ENCODE measurements at places on chromosomes 3 and 15. TPM values are rescaled to one million over a fixed set of nuclear protein-coding genes. Genes with fewer than 3 reads are reported as not detected.

Gene P2RY1
- 1.1 TPM for polyA plus RNA-seq

Gene SPINK8
- not detected for polyA plus RNA-seq

Gene KLHL40
- 6.8 TPM for polyA plus RNA-seq

Gene DAZL
- polyA plus RNA-seq = not detected

Gene LARP6
- 32.7 TPM for polyA plus RNA-seq

Gene GOLGA6A
- polyA plus RNA-seq = not detected

Gene TLR9
- polyA plus RNA-seq = 0.04 TPM

Gene SAMMSON
- polyA plus RNA-seq = not detected

Gene PLA2G4D
- polyA plus RNA-seq = not detected

GRCh38 chr15:39856357-39856756 lies 63.7 kb downstream of the GPR176 start:
- no peak for DNase-seq

GRCh38 chr15:59217876-59218498 lies 11.3 kb downstream of the LDHAL6B start:
- no peak for DNase-seq

GRCh38 chr15:49185473-49185872 lies 15.4 kb downstream of the GALK2 start:
- no peak for DNase-seq

DNA sequence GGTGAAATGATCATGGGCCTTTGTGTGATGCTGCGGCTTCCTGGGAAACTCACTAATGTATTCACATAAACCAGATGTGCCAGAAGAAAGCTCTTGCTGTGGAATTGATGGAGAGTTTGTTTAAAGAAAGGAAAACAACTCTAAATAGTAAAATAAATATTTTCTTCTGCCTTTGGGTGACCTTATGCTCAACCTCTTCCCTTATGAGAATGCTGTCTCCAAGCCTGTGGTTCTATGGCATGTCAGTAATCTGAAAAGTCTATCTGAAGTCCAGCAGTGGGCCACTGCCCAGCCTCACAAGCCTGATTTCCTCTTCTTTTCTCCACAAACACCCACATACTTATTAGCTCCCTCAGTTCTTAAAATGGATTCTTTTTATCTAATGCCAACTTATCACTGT lies 49.9 kb upstream of the PHLDB2 start:
- DNase-seq = no peak

DNA sequence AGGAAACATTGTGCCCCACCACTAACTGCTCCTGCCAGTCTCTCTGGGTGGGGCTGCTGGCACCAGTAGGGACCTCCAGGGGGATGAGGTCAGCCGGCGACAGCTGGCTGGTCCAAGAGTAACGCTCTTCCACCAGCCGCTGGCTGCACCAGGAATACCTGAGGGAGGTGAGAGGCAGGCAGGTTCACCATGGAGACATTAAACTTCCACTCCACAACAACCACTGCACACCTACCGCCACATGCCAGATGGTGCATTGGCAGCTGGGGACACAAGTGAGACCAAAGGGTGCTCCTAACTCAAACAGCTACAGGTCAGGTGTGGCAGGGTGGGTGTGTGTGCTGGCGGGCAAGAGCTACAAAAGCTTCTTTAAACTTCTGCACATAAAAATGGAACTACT lies 4.5 kb downstream of the POLG start:
- DNase-seq = no peak

DNA sequence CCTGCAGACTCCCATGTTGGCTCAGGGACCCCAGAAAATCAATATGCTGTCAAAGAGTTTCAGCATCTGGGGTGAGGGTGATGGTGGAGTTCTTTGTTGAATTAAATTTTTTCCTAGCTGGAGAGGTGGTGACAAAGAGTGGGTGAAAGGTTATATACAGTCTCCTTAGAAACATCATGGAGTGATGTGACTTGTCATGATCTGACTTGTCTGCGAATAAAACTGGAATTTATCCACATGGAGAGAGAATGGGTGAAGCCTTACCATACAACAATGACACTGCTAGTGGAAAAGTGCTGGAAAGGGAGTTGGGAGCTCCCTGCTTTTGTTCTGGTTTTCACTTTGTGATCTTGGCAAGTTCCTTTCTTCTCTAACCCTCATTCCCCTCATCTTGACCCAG lies 75.0 kb downstream of the ARNT2 start:
- no peak for DNase-seq

GRCh38 chr3:119396870-119397269 lies 66.5 kb downstream of the TMEM39A start:
- DNase-seq = no peak

GRCh38 chr3:16280671-16281070 lies 15.7 kb downstream of the OXNAD1 start:
- no peak for DNase-seq

- DNase-seq = no peak
These were observed 94.5 kb downstream of the WNT7A start for GRCh38 chr3:13785351-13785750.

DNA sequence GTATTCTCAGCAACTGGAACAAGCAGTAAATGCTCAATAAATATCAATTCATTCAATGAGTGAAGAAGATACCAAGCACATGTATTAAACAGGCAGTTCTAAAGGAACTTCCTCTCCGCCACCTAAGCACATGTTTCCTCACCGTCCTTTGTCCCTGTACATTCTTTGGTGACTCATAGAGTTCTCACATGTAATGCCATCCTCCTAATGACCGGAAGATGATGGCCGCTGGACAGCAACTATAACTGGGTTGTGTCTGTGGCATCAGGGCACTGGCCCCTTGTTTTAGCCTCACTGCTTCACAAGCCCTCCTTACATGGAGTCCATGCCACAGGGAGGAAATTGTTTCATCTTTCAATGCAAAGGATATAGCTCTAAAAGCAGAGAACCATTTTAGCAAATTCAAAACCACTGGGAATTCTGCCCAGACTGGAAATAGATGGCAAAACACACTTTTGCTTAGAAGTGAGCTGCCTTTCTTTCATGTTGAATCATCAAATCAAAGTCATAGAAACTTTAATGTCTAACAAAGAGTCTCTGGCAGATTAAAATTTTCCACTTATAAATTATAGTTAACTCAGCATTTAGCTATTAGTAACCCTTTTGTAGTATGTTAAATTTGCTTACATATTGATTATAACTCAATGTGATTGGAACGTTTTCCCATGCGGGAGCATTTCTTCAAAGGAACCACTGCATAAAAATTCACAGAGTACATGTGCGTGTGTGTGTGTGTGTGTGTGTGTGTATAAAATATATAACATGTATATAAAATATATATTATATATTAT lies 74.1 kb downstream of the GAP43 start:
- no peak for DNase-seq

DNA sequence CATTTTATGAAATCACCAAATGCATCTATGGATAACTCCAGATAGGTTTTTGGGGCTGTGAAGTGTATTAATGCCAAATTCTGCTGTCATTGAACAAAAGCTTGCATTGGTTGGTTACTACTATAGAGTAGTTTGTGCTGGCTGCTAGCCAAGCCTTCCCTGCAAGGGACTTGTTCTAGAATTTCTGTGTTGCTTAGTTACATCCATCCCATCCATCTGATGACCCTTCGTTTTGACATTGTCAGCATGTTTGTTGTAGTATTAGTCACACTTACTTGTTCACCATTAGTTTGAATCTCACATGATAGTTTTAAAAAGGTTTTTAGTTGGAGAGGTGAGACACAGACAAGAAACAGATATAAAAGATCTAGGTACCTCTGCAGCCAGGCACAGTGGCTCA lies 7.0 kb upstream of the NIPA2 start:
- DNase-seq = no peak

DNA sequence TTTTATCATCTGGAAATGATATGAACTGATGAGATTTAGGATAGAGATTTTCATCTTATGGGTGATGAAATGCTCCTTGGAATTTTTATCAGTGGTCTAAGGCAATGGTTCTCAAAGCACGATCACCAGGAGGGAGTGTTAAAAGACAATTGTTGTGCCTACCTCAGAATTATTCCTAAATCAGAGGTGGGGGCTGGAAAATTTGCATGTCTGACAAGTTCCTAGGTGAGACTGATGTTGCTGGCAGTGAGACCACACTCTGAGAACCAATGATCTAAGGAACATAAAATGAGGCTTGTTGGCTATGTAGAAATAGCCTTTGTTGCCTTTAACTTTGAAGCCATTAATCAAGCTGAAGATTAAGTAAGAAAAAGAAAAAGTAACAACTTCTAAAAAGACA lies 416.6 kb upstream of the AZI2 start:
- DNase-seq = no peak

DNA sequence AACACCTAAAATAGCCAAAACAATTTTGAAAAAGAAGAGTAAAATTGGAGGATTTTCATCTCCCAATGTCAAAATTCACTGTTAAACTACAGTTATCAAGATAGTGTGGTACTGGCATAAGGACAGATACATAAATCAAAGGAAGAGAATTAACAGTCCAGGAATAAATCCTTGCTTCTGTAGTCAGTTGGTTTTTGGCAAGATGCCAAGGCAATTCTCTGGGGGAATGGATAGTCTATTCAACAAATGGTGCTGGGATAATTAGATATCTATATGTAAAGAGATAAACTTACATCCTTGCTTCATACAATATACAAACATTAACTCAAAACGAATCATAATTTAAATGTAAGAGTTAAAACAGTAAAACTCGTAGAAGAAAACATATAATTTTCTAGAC lies 57.9 kb upstream of the SELENOK start:
- no peak for DNase-seq
